ENCODE measurements at places on chromosomes 11 and 22.

DNA sequence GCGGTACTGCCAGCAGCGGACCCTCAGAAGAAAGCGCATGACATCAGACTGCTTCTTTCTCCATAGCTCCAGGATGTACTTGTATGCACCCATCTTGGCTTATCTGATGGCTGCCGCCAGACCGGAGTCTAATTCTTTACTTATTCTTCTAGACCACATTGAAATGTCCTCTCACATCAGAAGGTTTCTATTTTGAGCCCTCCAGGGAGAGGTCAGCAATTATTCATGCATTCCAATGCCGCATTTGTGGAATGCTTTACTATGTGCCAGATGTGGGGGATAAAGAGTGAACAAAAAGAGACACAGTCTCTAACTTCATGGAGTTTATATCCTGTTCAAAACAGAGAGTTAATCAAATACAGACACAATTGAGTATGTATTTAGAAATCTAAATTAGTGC is 230.1 kb downstream of the MIAT start:
- DNase-seq: no peak

DNA sequence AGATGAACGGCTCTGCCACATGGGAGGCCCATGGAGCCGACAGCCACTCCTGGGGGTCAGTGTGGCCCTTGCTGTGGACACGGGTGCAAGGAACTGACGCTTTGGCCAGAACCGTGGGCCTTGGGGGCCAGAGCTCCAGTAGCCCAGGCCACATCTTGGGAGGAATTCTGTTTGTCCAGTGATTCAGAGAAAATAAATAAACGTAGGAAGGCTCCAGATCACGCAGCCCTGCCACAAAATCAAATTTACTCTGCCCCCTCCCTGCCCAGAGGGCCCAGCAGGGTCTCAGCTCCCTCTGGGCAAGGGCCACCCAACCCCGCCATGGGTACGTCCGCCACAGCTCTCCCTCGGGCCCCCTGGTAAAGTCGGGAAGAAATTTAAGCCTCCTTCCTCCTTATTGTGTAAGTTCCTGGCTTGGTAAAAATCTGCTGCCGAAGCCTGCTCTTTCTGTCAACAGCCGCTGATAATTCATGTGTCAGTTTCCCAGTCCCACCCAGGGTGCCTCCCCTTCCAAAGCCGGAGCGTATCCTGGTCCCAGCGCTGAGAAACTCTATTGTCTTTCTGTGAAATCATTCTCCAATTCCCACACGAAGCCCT is 6.9 kb upstream of the MUC5AC start:
- DNase-seq: no peak

GRCh38 chr11:2843551-2843950 is 42.0 kb downstream of the CDKN1C start:
- DNase-seq: no peak

- no peak for DNase-seq
Observed at GRCh38 chr11:99383648-99384245, 363.0 kb downstream of the CNTN5 start.

GRCh38 chr22:40320687-40321086 is 25.6 kb upstream of the ADSL start:
- no peak for DNase-seq

DNA sequence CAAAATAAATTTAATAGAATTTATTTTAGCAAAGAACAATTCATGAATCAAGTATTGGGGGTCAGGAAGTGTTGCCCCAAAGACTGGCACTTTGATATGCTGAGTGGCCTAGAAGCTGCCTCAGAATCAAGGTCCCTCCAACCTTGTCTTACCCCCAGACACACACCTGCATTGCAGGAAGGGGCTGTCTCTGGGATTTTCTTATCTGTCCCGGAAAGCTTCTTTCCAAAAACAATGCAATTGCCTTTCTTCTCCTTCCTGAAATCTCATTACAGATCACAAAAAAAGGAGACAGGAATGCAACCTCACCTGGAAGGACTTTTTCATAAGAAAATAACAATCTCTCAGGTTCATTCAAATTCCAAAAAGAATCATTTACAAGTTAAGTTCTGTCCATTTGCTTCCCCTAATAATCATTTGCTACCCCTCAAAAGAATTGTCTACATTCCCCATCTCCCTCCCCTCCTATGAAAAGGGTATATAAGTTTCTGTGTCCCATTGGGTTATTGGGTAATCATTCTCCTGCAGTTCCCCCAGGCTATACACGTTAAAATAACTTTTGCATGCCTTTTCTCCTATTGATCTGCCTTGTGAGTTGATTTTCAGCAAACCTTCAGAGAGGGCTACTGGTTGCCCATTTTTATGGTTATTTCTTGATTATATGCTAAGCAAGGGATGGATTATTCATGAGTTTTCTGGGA is 21.3 kb downstream of the OR10A6 start:
- no peak for DNase-seq

GRCh38 chr11:73570415-73571114 is 27.3 kb downstream of the FAM168A start:
- DNase-seq: no peak

- no peak for DNase-seq
Observed at GRCh38 chr22:27718186-27719035, 83.1 kb downstream of the MN1 start.

- no peak for DNase-seq
Observed at GRCh38 chr11:21137803-21138202, 468.4 kb downstream of the NELL1 start.

- DNase-seq: no peak
Observed at GRCh38 chr22:18970948-18971315, 34.8 kb upstream of the PRODH start.

- DNase-seq: no peak
Observed at GRCh38 chr22:50305923-50306566, 1.4 kb downstream of the PLXNB2 start.

GRCh38 chr11:2193099-2193887 is 21.7 kb upstream of the TH start:
- no peak for DNase-seq

- no peak for DNase-seq
Observed at GRCh38 chr11:44854741-44855492, 95.8 kb downstream of the TP53I11 start.

DNA sequence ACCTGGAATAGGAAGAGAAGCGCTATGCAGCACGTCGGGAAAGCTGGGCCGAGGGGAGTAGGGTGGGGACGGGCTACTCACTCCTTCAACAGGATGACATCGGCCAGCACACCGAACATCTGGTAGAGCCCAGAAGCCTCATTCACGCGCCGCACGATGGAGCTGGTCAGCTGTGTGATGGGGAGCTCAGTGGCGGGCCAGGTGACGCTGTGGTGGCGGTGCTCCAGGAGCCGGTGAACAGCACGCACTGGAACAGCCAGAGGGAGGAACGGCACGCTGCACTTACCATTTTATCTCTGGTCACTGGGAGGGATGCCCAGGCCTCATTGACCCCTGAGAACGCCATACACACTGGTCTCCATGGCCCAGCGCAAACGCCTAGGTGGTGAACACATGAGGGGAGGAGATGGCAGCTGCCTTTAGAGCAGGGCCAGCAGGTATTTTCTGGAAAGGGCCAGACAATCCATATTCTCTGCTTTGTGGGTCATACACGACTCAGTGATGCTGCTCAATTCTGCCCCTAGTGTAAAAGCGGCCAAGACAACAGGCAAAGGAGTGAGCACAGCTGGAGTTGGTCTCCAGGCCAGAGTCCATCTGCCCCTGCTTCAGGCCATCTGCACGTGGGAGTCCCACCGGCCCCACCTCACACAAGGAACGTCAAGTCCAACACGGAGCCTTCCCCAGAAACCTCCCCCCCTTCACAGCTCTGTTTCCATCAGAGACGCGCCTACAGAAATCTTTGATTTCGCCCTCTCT is 8.8 kb downstream of the FOXRED2 start:
- DNase-seq: no peak

- DNase-seq: no peak
Observed at GRCh38 chr22:36184433-36185025, 17.1 kb downstream of the APOL4 start.

- DNase-seq: peak; percentile 69
Observed at GRCh38 chr11:118202599-118203422, 22.0 kb downstream of the JAML start.

- DNase-seq: no peak
Observed at GRCh38 chr11:126604461-126604860, 249.0 kb downstream of the ST3GAL4 start.

GRCh38 chr11:10285148-10285802 is 8.7 kb downstream of the SBF2 start:
- DNase-seq: no peak

- no peak for DNase-seq
Observed at GRCh38 chr11:121800731-121801393, 315.2 kb downstream of the BLID start.

GRCh38 chr11:121793291-121793690 is 322.7 kb downstream of the BLID start:
- DNase-seq: no peak

- no peak for DNase-seq
Observed at GRCh38 chr22:29267462-29267857, 321 bp downstream of the RHBDD3 start.
